ENCODE measurements at places on chromosomes 7 and 10.

- DNase-seq, result no peak
Observed at GRCh38 chr10:43952760-43953159, 304.1 kb upstream of the ZNF32 start.

DNA sequence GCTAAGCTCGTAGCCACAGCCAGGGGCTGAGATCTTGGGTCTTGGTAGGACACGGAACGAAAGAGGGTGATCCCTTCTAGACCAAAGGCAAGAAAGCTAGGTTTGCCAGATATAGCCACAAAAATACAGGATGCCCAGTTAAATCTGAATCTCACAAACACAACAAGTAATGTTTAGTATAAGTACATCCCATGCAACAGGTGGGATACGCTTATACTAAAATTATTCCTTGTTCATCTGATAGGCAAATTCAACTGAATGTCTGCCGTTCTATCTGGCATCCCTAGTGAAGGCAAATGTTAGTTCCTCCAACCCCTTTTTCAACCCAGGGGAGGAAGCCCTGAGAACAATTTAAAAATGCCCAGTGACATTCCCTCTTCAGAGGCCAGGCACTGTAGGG lies 131.1 kb upstream of the MGMT start:
- no peak for DNase-seq

DNA sequence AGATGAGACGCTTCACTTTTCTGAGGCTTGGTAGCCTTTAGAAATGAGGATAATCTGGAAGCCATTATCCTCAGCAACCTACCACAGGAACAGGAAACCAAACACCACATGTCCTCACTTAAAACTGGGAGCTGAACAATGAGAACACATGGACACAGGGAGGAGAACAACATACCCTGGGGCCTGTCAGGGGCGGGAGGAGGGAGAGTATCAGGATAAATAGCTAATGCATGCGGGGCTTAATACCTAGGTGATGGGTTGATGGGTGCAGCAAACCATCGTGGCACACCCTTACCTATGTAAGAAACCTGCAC lies 48.9 kb downstream of the LRGUK start:
- no peak for DNase-seq

GRCh38 chr7:4753598-4754432 lies 21.6 kb upstream of the AP5Z1 start:
- peak; percentile 90 for DNase-seq

GRCh38 chr10:111885046-111885445 lies 298.5 kb downstream of the GPAM start:
- no peak for DNase-seq

GRCh38 chr7:121369462-121369861 lies 26.6 kb downstream of the FAM3C start:
- peak; percentile 5 for DNase-seq

DNA sequence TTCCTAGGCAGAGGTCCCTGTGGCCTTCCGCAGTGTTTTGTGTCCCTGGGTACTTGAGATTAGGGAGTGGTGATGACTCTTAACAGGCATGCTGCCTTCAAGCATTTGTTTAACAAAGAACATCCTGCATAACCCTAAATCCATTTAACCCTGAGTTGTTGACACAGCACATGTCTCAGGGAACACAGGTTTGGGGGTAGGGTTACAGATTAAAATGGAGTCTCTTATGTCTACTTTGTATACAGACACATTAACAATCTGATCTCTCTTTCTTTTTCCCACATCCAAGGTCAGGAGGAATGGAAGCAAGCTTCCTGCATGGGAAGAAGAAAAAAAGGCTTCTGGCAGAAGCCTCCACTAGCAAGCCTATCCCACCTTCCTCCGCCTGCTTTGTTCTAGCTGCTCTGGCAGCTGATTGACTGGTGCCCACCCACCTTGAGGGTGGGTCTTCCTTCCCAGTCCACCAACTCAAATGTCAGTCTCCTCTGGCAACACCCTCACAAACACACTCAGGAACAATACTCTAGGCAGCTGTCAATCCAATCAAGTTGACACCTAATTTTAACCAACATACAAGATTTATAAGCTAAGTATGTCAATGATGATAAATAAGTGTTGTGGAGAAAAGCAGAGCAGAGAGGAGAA lies 176.5 kb upstream of the CCZ1B start:
- no peak for DNase-seq

DNA sequence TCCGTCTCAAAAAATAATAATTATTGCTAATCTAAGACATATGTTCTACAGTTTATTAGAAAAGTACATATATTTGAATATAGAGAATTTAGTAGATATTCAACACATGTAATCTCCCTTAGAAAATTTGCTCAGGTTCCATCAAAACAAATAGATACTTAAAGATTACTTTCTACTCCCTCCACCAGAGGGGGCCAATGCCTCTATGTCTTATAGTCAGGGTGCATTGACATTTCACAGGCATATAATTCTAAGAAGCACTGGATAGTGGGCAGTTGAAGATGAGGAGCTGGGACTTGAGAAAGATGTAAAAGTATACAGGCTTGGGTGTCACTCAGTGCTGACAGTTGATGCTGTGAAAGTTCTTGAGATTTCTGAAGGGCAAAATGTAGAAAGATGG lies 301.6 kb upstream of the HPS1 start:
- DNase-seq, result peak; percentile 40

GRCh38 chr7:44128721-44129582 lies 5.6 kb upstream of the POLD2 start:
- no peak for DNase-seq

- peak; percentile 46 for DNase-seq
Observed at GRCh38 chr10:104622598-104623209, 18.4 kb upstream of the SORCS3 start.

- no peak for DNase-seq
Observed at GRCh38 chr7:41116817-41117216, 586.1 kb downstream of the INHBA start.

DNA sequence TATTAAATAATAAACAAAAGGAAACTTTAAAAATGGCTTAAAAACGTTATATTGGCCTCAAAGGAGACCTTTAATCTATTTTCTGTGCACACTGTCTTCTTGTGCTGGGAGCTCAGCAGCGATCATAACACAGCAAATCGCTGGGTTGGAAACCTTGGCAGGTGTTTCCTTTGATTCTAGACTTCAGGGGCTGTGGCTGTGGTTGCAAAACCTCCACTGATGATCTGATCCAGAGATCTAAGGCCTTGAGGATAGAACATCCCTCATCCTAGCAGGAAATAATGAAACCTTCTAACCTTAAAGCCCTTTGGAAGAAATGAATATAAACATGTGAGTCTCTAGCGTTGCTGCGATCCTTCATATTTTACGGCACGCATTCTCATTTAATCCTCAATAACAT lies 29.8 kb downstream of the CDHR3 start:
- DNase-seq, result no peak

- no peak for DNase-seq
Observed at GRCh38 chr7:122260336-122260735, 44.2 kb downstream of the FEZF1 start.

GRCh38 chr7:155449869-155450557 lies 7.9 kb upstream of the EN2 start:
- no peak for DNase-seq

GRCh38 chr10:31171402-31172083 lies 139.9 kb upstream of the ZNF438 start:
- no peak for DNase-seq
